ENCODE measurements at places on chromosomes 4 and X.

- no peak for DNase-seq
Measured at GRCh38 chr4:130293692-130294091, 1197.7 kb downstream of the C4orf33 start.

- no peak for DNase-seq
Measured at GRCh38 chrX:42149765-42150164, 226.4 kb upstream of the CASK start.

GRCh38 chrX:40578039-40578695 lies 2.6 kb upstream of the ATP6AP2 start:
- no peak for DNase-seq

DNA sequence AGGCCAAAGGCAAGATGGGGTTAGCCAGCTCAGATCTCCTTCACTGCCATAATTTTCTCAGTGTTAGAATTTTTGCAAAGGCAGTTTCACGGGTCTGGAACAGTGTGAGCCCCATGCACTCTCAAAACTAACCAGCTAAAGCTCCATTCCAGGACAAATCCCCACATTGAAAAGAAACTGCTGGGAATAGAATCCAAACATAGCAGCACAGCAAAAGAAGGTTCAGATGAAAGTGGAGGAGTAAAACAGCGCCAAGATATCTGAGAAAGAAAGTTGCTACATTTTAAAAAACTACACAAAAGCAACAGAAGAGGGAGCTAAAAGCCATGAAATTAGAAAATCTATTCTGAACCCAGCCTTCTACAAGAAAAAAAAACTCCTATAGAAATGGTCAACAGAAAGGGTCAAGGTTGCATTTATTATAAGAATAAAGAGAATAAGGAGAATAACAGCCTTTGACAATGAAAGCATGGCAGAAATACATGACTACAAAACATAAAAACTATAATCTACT lies 39.6 kb upstream of the SLC7A3 start:
- no peak for DNase-seq

DNA sequence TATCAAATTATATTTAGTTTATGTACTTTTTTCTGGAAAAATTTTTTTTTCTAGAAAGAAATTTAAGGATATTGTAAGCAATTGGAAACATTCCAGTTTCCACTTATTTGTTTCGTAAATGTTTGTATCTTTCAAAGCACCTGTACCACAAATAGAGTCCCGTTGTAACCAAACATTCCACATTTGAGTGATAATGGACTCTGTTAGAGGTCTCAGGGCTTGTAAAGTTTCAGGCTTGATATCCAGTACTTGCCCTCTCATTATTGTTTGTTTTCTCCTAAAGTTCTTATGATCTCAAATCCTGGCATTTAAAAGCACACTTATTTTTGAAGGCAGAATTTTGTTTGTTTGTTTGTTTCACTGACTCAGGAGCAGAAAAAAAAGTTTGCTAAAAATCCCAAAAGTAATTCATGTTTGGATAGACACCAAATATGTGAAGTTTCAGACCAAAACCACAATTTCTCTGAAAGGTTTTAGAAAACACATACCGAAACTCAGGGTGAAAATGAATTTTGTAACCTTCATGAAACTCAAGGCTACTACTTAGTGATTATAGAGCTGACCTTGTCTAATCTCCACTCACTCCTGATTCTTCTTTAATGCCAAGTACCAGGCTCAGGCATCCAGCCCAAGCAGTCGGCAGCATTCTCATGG lies 5.7 kb upstream of the TMEM192 start:
- DNase-seq, result no peak

GRCh38 chrX:26653050-26653449 lies 437.1 kb downstream of the MAGEB5 start:
- DNase-seq, result no peak

DNA sequence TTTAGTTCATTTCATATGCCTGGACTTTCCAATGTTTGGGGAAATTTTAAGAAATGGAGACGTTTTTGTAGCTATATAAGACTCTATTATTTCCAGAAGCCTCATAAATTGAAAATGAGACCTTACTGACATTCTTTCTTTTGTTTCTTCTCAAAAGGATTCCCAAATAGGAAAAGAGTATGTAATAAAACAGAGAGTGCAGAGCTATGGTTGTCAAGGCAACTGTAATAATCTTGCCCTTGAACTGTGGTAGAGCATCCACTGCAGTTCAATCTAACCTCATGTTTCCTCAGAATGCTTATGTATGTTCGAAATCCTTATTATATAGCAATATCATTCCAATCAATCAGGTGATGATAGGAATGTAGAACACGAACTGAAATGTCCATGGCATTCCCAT lies 54.1 kb downstream of the AMELX start:
- no peak for DNase-seq

DNA sequence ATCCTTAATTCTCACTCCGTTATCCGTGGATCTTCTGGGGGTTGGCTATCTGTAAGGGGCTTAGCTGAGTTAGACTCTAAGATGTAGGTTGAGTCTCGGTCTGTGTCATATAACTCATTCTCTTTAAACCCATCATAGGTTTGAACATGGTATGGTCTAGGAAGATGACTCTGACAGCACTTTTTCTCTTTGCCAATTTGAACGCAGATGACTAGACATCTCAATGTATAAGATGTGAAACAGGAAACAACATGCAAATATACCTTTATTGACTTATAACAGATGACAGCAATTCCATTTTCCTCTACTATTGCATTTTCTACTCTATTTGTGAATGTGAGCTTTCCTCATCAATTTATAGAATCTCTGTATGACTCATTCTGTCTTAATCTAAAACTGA lies 634.8 kb upstream of the MAGEB2 start:
- DNase-seq, result no peak

Data from stimulated activated CD8-positive, alpha-beta memory T cell treated with anti-CD3 and anti-CD28 coated beads, Interleukin-2, amount 100 ng/mL, for 1 hour (primary cell).